Endothelial cell (in vitro differentiated cells): ENCODE measurements at places on chromosomes 5 and 9. TPM values are rescaled to one million over a fixed set of nuclear protein-coding genes. Genes with fewer than 3 reads are reported as not detected.

GRCh38 chr9:122356627-122357026 lies 14.2 kb upstream of the PTGS1 start:
- peak; percentile 37 for DNase-seq
- peaks cover 16% of the 10 kb centered on the region for H3K27me3 ChIP-seq
- no peak overlapping the region for H3K4me3 ChIP-seq
- peaks cover 25% of the 10 kb centered on the region for H3K4me1 ChIP-seq
- no peaks in the 10 kb centered on the region for H3K36me3 ChIP-seq

- H3K27ac ChIP-seq: no peak overlapping the region
- H3K4me3 ChIP-seq: no peak overlapping the region
- H3K27me3 ChIP-seq: no peaks in the 10 kb centered on the region
- no peak for DNase-seq
- H3K4me1 ChIP-seq: no peaks in the 10 kb centered on the region
These were observed 349.8 kb upstream of the DAB2 start for GRCh38 chr5:39774605-39775004.

The TXNDC8 gene
- total RNA-seq: not detected

The SHC3 gene
- 6.5 TPM for total RNA-seq

DNA sequence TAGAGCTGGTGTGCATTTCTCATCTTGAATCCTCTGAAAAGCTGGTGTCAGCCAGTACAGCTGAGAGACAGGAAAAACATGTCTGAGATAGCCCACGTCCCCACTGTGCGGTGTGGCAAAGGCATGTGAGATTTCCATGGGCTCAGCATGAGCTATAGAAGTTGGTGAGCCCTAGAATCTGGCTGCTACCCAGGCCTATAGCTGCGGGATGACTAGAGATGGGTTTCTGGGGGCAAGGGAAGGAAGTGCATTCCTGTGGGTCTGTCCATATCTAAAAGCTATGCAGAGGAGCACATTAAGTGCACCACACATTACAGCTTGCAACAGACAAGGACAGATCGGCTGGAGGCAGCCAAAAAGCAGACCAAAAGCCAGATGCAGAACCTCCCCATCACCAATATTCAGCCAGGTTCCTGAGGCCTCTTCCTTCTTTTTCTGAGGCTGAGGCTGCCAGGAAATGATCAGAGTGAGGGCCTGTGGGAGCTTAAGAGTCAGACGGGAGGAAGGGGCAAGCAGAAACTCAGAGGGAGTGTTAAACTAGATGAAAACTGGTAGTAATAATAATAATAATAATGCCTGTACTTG lies 55.8 kb upstream of the RANBP3L start:
- no peak overlapping the region for H3K4me3 ChIP-seq
- peak overlapping the region; percentile 26 for H3K27ac ChIP-seq
- H3K4me1 ChIP-seq: peaks cover 18% of the 10 kb centered on the region

DNA sequence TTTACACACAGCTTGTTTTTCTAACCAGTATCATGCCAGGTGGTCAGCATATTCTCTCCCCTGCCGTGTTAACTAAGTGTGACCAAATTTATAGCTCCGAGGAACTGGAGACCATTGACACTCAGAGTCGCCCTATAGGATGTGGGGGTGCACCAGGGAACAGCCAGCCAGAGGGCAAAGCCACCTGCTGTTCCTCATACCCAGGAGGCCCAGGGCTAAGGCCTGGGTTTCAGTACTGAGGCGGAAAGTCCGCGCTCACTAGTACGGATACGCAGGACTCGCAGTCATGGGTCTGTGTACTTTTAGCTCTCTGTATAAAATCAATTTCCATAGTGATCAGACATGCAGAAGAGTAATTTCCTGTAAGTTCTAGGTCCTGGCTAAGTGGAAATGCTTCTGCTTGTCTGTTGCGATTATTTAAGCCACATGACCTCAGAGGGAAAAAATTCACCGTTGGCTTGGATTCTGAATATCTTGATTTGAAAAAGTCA lies 247.0 kb downstream of the AOPEP start:
- H3K4me3 ChIP-seq: no peak overlapping the region
- peaks cover 4% of the 10 kb centered on the region for H3K36me3 ChIP-seq
- no peak overlapping the region for H3K27ac ChIP-seq
- peaks cover 6% of the 10 kb centered on the region for H3K27me3 ChIP-seq

DNA sequence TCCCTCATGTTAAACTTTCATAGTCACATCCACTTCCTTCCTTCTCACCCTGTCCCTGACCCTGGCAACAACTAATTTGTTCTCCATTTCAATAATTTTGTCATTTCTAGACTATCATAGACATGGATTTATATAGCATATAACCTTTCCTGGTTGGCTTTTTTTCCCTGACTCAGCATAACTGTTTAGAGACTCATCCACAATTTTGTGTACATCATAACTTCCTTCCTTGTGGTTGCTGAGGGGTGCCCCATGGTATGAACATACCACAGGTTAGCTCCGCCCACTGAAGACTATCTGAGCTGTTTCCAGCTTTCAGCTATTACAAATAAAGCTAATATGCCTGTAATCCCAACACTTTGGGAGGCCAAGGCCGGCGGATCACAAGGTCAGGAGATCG lies 137.3 kb downstream of the PHF2 start:
- H3K4me1 ChIP-seq: no peaks in the 10 kb centered on the region
- no peak overlapping the region for H3K27ac ChIP-seq
- peaks cover 4% of the 10 kb centered on the region for H3K36me3 ChIP-seq

DNA sequence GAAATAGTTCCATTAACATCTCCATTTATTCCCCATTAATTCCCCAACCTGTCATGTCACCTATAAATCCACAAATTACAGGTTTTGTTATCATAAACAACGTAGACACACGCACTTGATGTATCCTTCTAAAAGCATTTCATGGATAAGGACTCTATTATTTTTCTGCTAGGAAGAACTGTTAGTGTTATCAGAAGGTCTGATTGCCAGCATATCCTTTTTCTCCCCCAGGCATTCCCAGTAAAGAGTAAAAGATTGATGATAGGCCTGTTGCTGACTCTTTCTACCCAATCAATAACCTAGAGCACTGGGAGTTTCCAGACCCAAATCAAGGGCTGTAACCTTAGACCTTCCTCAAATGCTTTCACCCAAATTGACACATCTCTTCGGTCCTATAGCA lies 60.8 kb downstream of the RFK start:
- H3K36me3 ChIP-seq: no peaks in the 10 kb centered on the region
- no peak overlapping the region for H3K27ac ChIP-seq
- no peak for DNase-seq
- H3K4me3 ChIP-seq: no peak overlapping the region

DNA sequence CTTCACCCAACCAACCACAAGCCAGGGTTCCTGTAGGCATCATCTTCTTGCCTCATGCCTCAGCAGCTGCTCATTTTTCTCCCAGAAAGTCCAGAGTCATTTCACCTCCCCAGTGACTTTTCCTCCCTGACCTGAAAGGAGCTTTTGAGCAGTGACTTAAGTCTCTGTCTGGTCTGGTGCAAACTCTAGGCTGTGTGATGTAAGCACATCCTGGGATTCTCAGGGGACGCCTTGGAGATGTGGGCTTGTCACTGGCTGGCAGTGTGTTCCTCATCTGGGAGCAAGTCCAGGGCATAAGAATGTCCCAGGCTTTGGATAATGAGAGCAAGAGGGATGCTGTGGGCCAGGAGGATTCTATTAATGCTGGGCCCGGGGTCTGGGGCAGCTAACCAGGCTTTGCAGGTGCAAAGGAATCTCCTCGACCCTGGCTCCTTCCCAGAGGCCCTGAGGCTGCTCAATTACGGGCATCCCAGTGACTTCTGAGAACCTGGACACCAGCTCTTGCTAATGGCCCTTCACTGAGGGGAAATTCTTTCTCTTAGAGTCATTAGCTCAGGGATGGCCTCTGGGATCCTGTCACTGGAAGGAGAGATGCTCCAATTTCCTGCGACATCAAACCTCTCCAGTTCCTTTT lies 211.0 kb upstream of the PANK3 start:
- no peak for DNase-seq
- H3K4me1 ChIP-seq: peaks cover 49% of the 10 kb centered on the region
- H3K36me3 ChIP-seq: no peaks in the 10 kb centered on the region
- no peak overlapping the region for H3K27ac ChIP-seq
